Fibroblast of upper back skin (primary cell): ENCODE measurements at places on chromosomes 2 and 18.

DNA sequence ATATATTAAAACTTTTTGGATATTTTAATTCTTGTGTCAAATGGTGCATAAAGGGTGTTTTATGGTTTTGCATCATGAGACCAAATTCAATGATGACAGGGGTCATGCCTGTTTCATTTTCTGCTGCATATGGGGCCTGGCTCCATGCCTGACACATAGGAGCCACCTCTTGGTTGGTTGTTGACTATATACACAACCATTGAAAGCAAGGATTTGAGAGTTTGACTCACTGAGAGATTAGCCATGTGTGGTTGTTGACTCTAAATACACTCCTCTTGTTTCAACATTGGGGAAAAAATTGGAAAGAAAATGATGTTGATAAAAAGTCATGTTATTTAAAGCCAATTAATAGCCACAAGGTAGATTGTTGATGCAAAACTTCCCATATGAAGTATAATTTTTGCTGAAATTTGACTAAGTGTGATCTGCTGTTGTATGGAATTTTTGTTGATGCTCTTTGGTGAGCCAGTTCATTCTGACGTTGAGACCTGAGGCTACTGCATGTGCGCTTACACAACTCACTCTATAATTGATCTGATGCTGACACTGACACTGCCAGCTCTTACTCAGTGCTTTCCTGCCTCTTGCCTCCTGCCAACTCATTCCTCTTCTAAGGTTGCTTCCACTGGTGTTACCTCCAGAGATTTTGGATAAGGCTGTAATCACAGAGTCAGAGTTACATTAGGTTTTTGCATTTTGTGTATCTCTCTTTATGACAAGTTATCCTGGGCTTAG, 446.2 kb upstream of the SLC14A2 start:
- peak; percentile 73 for DNase-seq

DNA sequence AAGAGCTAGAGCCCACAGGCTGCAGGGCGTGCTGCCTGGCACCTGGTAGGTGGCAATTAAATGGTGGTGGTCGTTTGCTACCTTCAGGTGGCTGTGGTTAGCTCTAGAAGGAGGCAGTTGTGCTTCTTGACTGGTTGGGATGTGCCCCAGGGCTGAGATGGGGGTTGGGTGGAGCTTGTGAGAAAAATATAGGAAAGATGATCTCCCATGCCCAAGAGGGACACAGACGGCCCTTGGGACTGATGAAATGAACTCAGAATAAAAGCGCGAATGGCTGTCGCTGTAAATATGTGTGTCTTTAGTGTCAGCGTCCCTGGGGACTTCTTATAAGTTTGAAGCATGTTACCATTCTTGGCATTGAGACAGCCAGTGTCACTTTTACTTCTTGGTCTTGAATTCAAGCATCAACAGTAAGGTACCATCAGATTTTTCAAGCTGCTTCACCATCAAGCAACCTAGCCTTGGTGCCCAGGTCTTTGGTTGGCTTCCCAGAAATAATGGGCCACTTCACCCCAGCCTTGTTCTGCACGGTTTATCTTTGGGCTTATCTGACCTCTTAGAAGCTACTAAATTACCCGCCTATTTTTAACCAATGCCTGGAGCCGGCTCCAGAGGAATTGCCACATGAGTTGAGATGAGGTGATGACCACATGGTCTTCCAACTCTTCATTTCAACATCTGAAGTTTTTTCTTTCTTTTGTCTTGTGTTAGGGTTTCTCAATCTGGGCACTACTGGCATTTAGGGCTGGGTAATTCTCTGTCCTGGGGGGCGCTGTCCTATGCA, 11.9 kb downstream of the LRRFIP1 start:
- no peak for DNase-seq

DNA sequence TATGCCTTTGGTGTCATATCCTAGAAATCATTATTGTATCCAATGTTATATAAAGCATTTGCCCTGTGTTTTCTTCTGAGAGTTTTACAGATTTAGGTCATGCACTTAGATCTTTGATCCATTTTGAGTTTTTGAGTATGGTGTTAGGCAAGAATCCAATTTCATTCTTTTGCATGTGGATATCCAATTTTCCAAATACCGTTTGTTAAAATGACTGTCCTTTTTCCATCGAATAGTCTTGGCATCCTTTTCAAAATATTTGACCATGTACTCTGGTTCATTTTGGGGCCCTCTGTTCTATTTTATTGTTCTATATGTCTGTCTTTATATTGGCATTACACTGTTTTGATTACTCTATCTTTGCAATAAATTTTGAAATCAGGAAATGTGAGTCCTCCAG, 23.8 kb upstream of the KCNJ13 start:
- no peak for DNase-seq

DNA sequence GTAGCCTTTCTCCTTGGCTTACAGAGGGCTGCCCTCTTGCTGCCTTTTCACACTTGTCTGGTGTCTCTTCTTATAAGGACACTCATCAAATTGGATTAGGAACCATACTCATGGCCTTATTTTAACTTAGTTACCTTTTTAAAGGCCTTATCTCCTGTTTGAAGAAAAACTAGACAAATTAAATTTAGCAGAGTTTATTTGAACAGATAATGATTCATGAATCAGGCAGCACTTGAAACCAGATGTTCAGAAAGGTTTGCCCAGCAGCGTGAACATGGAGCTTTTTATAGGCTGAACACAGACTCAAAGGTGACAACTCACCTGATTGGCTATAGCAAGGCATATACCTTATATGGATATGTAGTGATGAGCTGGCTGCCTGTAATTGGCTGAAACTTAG, 238.0 kb downstream of the GULP1 start:
- no peak for DNase-seq

DNA sequence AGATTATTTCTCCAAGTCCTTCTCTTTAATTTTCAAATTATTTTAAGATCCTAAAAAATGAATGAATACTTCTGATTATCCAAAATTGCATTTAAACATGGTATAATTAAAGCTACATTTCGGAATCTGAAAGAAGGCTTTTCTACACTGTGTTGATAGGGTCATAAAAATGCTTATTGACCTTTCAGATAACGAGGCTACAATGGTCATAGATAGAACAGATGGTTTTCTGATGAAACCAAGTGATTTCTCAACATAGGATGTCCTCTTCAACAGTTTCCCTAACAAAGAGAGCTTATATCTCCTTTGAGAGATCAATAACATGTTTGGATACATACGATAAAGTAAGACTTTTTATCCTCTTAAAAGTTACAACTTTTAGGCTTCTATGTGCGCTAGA, 201.1 kb downstream of the PTH2R start:
- DNase-seq: no peak

DNA sequence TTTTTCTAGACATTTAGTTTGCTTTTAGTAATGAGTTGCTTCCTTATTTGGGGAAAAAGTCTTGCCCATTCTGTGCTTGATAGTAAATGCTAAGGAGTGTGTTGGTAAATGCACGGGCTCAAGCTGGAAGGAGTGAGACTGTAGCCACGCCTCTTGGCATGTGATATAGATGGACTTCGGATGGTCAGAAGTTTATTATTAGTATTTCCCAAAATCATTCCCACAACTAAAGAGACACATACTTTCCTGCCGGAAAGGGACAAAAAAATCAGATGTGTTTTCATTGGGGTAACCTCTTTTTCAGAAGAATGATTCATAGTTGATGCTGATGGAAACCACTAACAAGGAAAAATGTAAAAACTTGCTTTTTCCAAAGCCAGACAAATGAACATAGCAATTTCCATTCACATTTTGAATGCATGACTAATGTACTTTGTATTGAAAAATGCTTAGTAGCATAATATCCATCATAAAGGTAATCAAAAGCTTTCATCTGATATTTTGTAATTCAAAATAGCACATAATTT, 133.2 kb downstream of the ZNF532 start:
- peak; percentile 97 for DNase-seq

DNA sequence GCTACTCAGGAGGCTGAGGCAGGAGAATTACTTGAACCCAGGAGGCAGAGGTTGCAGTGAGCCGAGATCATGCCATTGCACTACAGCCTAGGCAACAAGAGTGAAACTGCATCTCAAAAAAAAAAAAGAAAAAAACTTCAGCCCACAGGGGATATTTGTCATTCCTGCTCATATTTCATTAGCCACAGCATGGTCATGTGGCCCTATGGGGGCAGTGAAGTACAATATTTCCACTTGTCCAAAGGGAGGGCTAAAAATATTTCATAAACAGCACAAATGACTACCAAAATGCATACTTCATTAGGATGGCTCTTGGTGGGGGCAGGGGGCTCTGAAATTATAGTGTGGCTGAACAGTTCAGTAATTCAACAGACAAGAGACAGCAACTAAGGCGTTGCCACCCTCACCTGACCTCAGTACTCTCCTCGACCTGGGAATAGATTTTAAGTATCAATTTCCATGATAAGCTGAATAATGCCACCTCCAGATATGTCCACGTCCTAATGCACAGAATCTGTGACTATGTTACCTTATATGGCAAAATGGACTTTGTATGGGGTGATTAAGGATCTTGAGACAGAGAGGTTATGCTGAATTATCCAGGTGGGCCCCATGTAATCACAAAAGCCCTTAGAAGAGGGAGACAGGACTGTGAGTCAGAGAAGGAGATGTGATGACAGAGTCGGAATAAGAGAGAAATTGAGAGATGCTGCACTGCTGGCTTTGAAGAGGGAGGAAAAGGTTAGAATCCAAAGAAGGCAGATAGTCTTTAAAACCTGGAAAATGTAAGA, 158.2 kb upstream of the CRIM1 start:
- no peak for DNase-seq

DNA sequence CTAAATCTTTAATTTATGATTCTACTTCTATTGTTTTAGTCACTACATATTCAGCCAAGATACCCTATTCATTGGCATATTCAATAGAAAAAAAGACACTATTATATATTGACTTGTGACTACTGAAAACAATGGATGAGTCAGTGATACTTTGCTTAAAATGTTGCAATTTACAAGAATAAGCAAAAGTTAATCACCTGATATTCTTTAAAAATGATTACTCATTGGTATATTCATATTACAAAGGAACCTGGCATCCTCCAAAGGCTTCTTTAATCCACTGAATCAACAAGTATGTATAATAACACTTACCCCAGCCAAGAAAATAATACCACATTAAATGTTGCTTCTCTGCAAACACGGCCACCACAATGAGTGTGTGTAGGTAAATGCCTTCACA, 87.8 kb downstream of the CALCRL start:
- no peak for DNase-seq

DNA sequence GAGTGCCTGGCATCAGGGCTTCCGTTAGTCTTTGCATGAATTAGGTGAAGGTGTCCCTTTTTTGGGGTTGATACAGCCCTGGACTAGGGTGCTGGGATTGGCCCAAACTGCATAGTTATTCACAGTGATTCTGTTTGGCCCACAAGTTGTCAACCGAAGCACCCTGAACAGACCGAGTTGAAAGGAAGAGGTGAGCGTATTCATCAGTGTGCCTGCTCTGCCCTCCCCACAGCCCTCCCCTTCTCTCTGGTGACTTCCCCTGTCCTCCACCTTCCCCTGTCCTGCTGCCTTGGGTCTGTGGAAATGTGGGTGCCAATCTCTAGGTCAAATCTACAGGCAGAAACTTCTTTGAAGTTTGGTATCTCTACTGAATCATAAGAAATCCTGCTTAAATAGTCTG, 330.5 kb downstream of the DYSF start:
- no peak for DNase-seq

GRCh38 chr2:100057901-100058261, 84.5 kb downstream of the AFF3 start:
- DNase-seq: peak; percentile 73

- DNase-seq: no peak
These were observed 20.0 kb downstream of the NAB1 start for GRCh38 chr2:190668892-190669291.

GRCh38 chr2:172484253-172484652, 56.9 kb downstream of the ITGA6 start:
- DNase-seq: peak; percentile 28

DNA sequence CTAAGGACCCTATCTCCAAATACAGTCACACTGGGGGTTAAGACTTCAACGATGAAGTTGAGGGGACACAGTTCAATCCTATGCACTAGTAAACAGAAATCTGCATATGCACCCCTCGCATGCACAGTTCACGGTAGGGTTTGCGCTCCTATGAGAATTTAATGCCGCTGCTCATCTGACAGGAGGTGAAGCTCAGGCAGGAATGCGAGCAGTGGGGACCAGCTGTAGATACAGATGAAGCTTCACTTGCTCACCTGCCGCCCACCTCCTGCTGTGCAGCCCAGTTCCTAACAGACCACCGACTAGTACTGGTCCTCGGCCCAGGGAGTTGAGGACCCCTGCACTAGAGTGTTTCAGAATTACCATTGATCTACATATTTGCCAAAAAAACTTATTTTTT, 40.0 kb upstream of the FAHD2A start:
- DNase-seq: no peak

DNA sequence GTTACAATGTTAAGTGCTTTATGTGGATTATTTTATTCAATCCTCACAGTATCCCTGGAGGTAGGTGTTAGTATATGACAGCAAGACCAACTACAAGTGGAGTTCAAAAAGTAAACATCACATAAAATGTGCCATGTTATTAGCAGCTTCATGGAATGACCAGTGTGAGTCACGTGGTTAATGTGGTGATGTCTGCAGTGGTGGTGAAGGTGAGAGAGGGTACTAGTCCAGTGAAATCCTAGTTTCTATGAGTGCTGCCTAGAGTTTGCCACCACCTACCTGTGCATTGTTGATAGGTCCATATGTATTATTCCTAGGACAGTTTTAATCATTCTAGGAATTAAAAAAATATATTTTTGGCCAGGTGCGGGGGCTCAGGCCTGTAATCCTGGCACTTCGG, 865.2 kb upstream of the DDX18 start:
- no peak for DNase-seq
